Stimulated activated CD8-positive, alpha-beta memory T cell treated with anti-CD3 and anti-CD28 coated beads, Interleukin-15, amount 100 ng/mL, for 48 hours (primary cell): ENCODE measurements at places on chromosomes 16 and 17.

GRCh38 chr16:67979955-67980678 lies at the start of gene DPEP3:
Gene DPEP3 (minus strand): TSS chr16:67980499. CDS start chr16:67980380, 119 bp downstream.
- DNase-seq = no peak

- no peak for DNase-seq
Observed at GRCh38 chr16:21950782-21951521, 2.2 kb upstream of the UQCRC2 start.

GRCh38 chr16:13109171-13109570 lies 207.8 kb downstream of the SHISA9 start:
- no peak for DNase-seq

GRCh38 chr16:19601083-19601976 lies 45.8 kb downstream of the VPS35L start:
- no peak for DNase-seq

DNA sequence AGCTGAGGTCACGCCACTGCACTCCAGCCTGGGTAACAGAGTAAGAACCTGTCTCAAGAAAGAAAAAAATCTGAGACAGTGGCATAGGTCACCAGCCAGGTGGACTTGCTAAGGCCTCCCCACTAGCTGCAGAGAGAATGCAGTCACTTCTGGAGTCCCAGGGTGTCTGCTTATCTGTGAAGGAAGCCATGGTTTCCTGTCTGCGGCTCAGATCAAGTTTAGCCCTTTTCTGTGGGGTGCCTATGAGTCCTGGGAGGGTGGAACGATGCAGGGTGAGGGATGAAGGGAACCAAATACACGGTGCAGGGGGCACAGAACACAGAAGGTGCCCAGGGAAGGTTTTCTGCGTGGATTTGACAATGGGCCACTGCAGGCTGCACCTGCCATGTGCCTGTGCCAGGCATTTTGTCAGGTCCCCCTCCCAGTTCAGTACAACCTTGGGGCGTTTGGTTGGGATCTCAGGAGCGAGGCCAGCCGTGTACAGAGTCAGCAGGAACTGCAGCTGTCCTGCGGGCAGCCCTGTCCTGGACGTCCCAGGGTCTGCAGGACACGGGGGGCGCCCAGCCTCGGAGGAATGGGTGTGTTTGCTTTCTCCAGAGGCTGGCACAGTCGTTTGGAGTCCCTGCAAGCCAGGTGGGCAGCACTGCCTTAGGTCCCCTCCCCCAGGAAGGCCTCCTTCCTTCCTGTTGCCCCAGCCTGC lies 41.8 kb downstream of the RAB11FIP4 start:
- DNase-seq = no peak

GRCh38 chr16:87241137-87241771 lies 75.9 kb downstream of the C16orf95 start:
- DNase-seq = no peak

DNA sequence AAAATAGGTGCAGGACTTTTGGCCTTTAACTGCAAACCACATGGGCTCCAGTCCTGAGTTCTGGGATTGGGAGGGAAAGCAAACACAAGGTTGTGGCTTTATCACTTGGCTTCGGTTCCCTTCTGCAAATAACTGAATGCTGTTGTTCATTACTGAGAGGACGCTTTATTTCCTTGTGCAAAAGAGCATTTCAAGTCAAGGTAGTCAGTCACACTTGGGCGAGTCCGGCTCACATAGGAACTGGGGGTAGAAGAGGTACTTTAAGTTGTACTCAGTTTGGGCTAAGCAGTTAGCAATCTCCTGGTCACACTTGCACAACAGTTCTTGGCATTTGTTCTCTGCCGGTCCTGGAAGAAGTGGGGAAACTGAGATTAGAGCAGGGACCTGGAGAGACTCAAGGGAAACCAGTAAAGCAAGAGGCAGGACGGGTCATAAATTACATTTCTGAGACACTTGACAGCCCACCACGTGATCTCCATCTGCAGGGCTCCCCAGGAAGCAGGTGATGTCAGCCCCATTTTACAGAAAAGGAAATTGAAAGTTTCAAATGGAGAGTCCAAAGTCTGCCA lies 21.6 kb downstream of the PLA2G10 start:
- DNase-seq = no peak

- DNase-seq = no peak
Observed at GRCh38 chr16:28257256-28257655, 35.1 kb upstream of the SBK1 start.

DNA sequence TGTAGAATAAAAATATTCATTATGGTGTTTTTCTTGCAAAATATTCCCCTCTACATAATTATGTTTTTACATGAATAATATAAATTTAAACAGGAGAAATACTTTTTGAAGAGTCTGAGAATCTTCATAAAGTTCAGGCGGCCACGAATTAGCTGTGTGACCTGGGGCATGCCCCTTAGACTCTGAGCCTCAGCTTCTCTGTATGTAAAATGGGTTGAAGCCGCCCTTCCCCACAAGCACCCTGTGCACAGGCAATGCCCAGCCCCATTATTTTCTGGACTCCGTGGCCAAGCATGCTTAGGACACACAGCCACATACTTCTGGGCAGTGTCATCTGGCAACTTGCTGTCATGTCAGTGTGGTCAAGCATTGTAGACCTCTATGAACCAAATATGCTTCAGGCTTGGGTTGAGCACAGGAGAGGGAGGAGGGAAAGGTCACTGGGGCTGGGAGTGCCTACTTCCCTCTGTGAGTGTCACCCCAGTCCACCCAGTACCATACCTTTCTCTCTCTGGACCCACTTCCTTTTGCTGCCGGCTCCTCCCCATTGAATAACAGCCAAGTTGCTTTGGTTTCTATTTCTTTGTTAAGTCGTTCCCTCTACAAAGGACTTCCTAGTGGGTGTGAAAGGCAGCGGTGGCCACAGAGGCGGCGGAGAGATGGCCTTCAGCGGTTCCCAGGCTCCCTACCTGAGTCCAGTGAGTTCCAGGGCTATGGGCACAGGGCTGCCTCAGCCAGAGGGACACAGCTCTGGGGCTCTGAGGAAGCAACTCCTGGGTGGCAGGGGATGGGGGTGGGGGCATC lies at the start of gene LGALS9:
LGALS9 (plus strand) TSS at position 582 of the 804 bp plus-strand sequence; CDS start at position 660, 78 bp downstream.
- DNase-seq = no peak

- DNase-seq = no peak
Observed at GRCh38 chr17:17043461-17044271, 1.4 kb downstream of the MPRIP start.

GRCh38 chr17:66724581-66725341 lies 110.2 kb upstream of the CACNG5 start:
- no peak for DNase-seq

DNA sequence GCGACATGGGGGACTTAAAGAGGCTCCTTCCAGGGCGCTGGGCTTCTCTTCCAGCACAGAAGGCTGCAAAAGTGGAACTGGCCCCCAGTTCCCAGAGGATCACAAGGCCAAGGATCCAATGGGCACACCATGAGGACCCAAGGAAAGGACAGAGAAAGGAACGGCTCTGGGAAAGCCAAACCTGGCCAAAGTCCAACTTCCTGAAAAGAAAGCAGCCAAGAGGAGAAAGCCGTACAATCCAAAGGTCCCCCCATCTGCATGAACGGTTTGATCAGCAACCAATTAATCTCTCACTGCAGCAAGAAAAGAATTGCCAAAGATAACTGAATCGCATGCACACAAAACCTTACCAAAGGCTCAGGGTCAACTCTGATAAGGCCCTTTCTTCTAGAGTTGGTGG lies 19.8 kb upstream of the ICAM2 start:
- no peak for DNase-seq

DNA sequence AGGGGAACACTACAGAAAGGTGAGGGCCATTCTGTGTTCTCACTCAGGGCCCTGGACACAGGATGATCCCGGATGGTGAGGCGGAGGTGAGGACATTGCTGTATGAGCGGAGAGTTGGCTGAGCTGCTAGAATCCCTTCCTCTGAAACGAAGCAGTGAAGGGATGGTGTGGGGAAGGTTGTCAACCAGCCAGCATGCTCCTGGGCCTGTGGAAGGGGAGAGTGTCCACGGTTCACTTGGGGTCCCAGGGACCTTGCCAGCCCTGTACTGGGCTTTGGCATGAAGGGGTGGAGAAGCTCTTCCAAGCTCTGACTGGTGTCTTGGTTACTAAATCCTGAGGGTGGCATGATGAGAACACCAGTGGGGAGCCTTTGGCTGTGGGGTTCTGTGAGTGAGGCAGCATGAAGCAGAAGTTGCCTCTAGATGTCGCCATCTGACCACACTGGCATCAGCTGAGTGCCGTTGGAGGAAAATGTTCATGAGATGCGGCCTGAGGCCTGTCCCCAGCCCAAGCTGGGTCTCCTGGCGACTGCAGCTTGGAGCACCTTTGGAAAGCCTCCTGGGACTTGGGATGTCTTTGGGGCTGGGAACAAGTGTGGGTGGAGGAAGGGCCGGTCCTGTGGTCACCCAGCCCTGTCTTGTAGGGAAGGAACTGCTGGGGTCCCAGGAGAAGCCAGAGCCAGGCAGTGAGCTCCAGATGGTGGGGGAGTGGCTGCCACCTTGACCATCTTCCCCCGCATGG lies 14.8 kb downstream of the PDP2 start:
- DNase-seq = peak; percentile 40

- no peak for DNase-seq
Observed at GRCh38 chr16:20336955-20337354, 9.6 kb upstream of the GP2 start.

GRCh38 chr17:37699285-37699973 lies 45.4 kb downstream of the HNF1B start:
- DNase-seq = no peak

DNA sequence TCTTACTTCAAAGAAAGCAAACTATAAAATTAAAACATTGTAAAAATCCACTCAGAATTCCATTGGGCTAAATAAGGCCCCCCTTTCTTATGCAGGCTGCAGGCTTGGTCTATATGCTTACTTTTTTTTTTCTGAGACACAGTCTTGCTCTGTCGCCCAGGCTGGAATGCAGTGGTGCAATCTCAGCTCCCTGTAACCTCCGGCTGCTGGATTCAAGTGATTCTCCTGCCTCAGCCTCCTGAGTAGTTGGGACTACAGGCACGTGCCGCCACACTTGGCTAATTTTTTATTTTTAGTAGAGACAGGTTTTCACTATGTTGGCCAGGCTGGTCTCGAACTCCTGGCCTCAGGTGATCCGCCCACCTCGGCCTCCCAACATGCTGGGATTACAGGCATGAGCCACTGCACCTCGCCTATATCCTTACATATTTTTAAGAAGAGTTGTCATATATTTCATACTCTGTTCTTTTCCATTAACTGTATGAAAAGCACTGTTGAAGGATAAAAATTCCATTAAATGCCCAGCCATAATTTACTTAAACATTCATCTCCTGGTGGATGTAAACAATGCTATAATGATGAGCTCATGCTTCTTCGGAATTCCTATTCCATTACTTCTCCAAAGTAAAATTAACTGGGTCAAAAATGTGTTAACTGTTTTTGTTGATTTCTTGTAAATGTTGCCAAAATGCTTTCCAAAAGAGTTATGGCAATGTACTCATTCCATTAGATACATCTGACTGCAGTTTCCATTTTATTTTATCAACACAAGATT lies 17.8 kb downstream of the SNN start:
- DNase-seq = no peak

- no peak for DNase-seq
Observed at GRCh38 chr17:6456914-6457687, 12.8 kb downstream of the PIMREG start.

- no peak for DNase-seq
Observed at GRCh38 chr16:89013692-89014402, 36.8 kb upstream of the CBFA2T3 start.

DNA sequence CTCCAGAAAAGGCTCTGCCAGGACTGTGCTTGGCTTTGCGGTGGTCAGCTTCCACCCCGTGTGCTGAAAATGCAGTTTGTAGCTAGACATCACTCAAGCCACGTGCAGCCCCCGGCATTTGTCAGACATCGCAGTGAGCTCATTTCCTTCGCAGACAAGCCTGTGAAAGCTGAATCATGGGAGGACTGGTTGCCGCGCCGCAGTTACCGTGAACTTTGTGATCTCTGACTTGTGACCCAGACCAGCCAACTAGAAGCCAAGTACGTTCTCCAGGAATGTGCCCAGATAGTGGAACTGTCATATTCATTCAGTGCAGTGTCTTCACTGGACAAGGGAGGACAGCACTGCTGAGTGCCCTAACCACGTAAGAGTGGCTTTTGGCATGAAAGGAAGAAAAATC lies 58.1 kb downstream of the NDE1 start:
- no peak for DNase-seq

DNA sequence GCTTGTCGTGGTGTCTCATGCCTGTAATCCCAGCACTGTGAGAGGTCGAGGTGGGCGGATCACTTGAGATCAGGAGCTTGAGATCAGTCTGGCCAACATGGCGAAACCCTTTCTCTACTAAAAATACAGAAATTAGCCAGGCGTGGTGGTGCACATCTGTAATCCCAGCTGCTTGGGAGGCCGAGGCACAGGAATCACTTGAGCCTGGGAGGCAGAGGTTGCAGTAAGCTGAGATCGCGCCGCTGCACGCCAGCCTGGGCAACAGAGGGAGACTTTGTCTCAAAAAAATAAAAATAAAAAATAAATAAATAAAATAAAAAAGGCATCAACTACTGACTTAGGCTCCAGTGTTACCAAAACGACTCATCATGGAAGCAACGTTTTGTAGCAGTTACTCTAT lies 115.5 kb downstream of the PLCG2 start:
- no peak for DNase-seq

DNA sequence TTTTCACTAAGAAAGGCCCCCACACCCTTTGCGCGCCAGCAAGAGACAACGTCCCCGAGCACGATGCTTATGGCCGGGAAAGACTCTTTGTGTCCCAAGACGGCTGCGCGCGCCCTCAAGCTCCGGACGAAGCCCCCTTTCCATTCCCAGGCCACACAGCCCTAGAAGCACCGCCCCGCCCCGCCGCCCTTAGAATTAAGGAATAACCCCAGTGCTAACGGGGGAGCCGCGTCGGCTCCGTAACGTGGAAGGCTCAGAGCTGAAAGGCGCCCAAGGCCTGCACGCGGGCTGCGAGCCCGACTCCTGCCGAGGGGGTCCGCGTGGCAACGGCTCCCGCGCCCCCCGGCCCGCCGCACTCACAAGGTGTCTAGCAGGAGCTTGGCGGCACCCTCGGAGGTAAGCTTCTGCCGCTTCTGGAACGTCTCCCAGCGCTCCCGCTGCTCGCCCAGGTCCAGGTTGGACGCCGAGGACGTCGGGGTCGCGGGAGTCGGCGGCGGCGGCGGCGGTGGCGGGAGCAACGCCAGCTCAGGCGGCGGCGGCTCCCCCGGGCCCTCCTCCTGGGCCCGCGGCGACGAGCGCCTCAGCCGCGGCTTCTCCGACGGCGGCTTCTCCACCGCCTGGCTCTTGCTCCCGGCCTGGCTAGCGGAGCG lies 477 bp downstream of the CENPV start:
- DNase-seq = peak; percentile 4

DNA sequence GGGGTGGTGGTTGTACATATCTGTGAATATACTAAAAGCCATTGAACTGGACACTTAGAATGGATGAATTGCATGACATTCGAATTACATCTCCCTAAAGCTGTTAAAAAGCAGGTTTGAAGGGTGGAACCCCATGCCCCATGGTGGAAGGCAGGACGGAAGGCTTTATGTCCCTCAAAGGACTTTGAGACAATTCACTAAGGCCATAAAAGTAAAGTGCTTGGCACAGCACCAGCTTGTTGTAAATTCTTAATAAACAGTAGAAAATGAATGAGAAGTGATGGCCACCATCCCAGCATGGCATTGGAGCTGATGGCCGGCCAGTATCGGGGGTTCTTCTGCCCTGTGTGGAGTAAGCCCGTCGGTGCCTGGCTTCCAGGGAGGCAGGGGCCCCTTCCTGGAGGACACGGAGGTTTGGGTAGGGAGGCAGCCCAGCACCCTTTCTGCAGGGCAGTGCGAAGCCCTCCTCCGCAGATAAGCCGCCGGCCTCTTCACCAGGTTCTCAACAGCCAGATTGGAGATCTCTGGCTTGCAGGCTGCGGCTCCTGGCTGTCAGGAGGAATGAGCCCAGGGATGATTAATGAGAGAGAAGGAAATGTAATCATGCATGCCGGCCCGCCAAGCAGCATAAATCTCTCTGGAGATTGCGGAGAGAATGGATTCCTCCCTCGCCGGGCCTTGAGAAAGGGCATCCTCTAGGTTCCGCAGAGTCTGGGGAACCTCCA lies 346.9 kb downstream of the FOXL1 start:
- DNase-seq = no peak
